ENCODE measurements at places on chromosomes 2 and 18.

DNA sequence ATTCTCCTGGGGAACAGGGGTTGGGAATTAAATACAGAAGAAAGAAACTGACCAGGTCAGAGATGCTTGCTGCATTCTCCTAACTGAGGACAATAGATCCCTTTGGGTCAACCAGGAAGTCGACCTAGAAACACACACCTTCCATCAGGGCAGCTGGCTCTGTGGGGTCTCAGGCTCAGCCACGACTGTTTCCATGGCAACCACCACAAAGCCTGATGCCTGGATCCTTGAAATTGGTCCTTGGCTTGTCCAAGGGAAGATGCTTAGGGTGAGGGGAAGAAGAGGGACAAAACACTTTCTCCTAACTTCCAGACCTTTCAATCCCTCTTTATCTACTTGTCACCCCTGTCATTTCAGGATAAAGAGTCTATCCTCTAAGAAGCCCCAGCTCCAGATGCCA is 194.4 kb downstream of the ALK start:
- H3K4me1 ChIP-seq: peaks cover 2% of the 10 kb centered on the region
- H3K27ac ChIP-seq: no peak overlapping the region
- no peaks in the 10 kb centered on the region for H3K36me3 ChIP-seq
- H3K27me3 ChIP-seq: peaks cover 38% of the 10 kb centered on the region

- H3K27ac ChIP-seq: no peak overlapping the region
- peaks cover 66% of the 10 kb centered on the region for H3K27me3 ChIP-seq
- no peak for DNase-seq
- H3K4me1 ChIP-seq: no peaks in the 10 kb centered on the region
- H3K36me3 ChIP-seq: no peaks in the 10 kb centered on the region
Measured at GRCh38 chr2:70656421-70657010, 102.9 kb upstream of the TGFA start.

DNA sequence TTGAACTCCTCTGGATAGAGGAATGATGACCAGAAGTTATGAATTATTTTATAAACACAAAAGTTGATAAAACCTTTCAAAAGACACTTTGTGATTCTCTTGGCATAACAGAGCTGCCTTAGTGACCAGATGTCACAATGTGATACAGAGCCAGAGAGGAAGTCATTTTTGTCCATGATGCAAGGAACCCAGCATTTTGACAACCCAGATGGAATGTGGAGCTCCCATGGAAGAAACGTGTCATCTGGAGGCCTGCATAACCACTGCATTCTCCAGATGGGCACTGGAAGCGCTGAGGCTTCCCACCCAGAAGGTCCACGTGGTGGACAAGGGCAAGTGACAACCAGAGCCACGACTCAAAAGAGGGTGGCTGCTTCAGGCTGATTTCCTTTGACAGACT is 30.1 kb downstream of the HRH4 start:
- peaks cover 48% of the 10 kb centered on the region for H3K4me1 ChIP-seq
- H3K27me3 ChIP-seq: no peaks in the 10 kb centered on the region
- no peak overlapping the region for H3K4me3 ChIP-seq
- H3K36me3 ChIP-seq: peaks cover 3% of the 10 kb centered on the region
- no peak for DNase-seq
- no peak overlapping the region for H3K27ac ChIP-seq

- no peak overlapping the region for H3K4me3 ChIP-seq
- peaks cover 26% of the 10 kb centered on the region for H3K4me1 ChIP-seq
- no peaks in the 10 kb centered on the region for H3K36me3 ChIP-seq
- peaks cover 12% of the 10 kb centered on the region for H3K27me3 ChIP-seq
- H3K27ac ChIP-seq: no peak overlapping the region
- peak; percentile 21 for DNase-seq
Measured at GRCh38 chr2:196277002-196277401, 105.6 kb upstream of the STK17B start.

DNA sequence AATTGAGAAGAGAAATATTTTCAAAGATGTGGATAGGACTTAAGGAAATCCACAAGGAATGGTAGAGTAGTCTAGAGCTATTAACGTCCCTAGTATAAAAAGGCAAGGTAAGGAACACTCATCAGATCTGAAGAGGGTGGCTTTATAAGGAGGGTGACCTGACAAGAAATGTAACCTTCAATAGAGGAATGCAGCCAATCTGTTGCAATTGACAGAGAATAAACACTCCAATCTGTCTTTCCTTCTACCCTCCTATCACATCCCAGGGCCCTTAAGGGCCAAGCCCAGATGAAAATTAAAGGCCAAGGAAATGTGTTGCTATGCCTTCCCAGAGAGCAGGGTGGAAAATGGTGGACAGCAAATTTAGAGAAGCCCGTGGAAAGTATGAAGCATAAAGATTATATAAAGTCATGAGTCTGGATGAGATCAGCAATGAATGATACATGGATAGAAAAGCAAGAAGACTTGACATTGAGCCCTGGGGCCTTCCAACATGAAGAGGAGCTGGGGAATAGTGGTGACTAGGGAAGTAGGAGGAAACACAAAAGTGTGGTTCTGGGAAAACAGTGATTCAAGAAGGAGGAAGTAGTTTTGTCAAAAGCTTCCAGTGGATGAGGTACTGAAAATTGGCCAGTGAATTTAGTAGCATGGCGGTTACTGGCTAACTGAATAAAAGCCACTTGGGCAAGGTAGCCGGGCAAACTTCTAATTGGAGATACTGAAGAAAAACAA is 270.6 kb upstream of the TANK start:
- DNase-seq: no peak
- no peaks in the 10 kb centered on the region for H3K36me3 ChIP-seq
- no peak overlapping the region for H3K27ac ChIP-seq
- H3K4me3 ChIP-seq: no peak overlapping the region
- H3K27me3 ChIP-seq: no peaks in the 10 kb centered on the region
- H3K4me1 ChIP-seq: no peaks in the 10 kb centered on the region

- H3K27me3 ChIP-seq: no peaks in the 10 kb centered on the region
- H3K36me3 ChIP-seq: no peaks in the 10 kb centered on the region
- H3K27ac ChIP-seq: no peak overlapping the region
- H3K4me3 ChIP-seq: no peak overlapping the region
- H3K4me1 ChIP-seq: no peaks in the 10 kb centered on the region
- no peak for DNase-seq
Measured at GRCh38 chr2:168703926-168704325, 98.5 kb upstream of the NOSTRIN start.

- H3K4me1 ChIP-seq: peaks cover 2% of the 10 kb centered on the region
- no peak overlapping the region for H3K27ac ChIP-seq
- H3K36me3 ChIP-seq: peaks cover 3% of the 10 kb centered on the region
- DNase-seq: no peak
- H3K27me3 ChIP-seq: peaks cover 47% of the 10 kb centered on the region
- no peak overlapping the region for H3K4me3 ChIP-seq
Measured at GRCh38 chr2:127683757-127684156, 8.4 kb upstream of the LIMS2 start.

DNA sequence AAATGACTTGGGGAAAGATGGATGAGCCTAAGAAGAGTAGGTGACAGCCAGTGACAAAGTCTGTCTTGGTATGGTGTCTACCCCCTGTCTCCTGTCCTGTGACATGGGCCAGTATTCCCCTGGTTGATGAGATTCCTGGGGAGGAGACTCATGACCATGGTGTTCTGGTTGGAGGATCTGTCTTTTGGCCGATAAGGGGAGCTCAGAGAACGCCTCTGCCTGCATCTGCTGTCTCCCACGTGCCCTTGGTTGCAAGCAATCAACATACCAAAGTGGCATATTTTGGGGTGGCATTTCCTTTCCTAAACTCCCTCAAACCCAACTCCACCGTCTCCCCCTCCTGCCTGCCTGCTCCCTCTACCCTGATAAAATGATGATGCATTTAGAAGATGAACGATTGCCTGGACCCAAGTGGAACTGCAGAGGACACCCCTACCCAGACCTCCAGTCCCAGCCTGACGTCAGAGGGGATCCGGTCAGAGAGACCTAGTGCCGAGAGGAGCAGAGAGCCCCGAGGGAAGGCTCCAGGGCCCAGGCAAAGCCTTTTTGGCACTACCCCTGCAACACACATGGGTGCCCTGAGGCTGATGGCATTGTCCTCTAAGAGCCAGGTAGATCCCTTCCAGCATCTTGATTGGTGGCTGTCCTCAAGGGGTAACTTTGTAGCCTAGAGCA is 124.2 kb upstream of the MSH6 start:
- no peak overlapping the region for H3K4me3 ChIP-seq
- peaks cover 15% of the 10 kb centered on the region for H3K27me3 ChIP-seq
- DNase-seq: no peak

GRCh38 chr2:20478961-20479360 is 32.1 kb downstream of the RHOB start:
- peaks cover 22% of the 10 kb centered on the region for H3K27me3 ChIP-seq
- no peaks in the 10 kb centered on the region for H3K4me1 ChIP-seq
- no peak for DNase-seq
- no peaks in the 10 kb centered on the region for H3K36me3 ChIP-seq
- no peak overlapping the region for H3K27ac ChIP-seq

GRCh38 chr2:101698014-101698843 is 722 bp downstream of the MAP4K4 start:
- DNase-seq: no peak
- no peaks in the 10 kb centered on the region for H3K27me3 ChIP-seq
- H3K4me1 ChIP-seq: peaks cover 17% of the 10 kb centered on the region
- H3K27ac ChIP-seq: no peak overlapping the region
- H3K36me3 ChIP-seq: peaks cover 14% of the 10 kb centered on the region

GRCh38 chr2:155747531-155747930 is 585.0 kb downstream of the NR4A2 start:
- H3K27ac ChIP-seq: no peak overlapping the region
- H3K27me3 ChIP-seq: no peaks in the 10 kb centered on the region
- no peak for DNase-seq
- H3K4me3 ChIP-seq: no peak overlapping the region

- no peaks in the 10 kb centered on the region for H3K27me3 ChIP-seq
- H3K4me1 ChIP-seq: peaks cover 7% of the 10 kb centered on the region
- H3K4me3 ChIP-seq: no peak overlapping the region
- no peak overlapping the region for H3K27ac ChIP-seq
- DNase-seq: no peak
Measured at GRCh38 chr2:190641469-190641868, 7.4 kb upstream of the NAB1 start.

GRCh38 chr2:30144260-30144659 is 2.5 kb upstream of the YPEL5 start:
- no peaks in the 10 kb centered on the region for H3K27me3 ChIP-seq
- H3K4me3 ChIP-seq: no peak overlapping the region
- peak overlapping the region; percentile 99 for H3K27ac ChIP-seq
- no peak for DNase-seq
- H3K36me3 ChIP-seq: peaks cover 40% of the 10 kb centered on the region

- H3K4me3 ChIP-seq: no peak overlapping the region
- no peak for DNase-seq
- peaks cover 26% of the 10 kb centered on the region for H3K36me3 ChIP-seq
- H3K27me3 ChIP-seq: no peaks in the 10 kb centered on the region
- H3K4me1 ChIP-seq: no peaks in the 10 kb centered on the region
Measured at GRCh38 chr2:171846894-171847293, 47.1 kb downstream of the SLC25A12 start.

GRCh38 chr2:95014126-95014708 is 11.3 kb upstream of the MAL start:
- peaks cover 46% of the 10 kb centered on the region for H3K27me3 ChIP-seq
- peaks cover 3% of the 10 kb centered on the region for H3K4me1 ChIP-seq
- H3K27ac ChIP-seq: no peak overlapping the region
- DNase-seq: no peak
- no peaks in the 10 kb centered on the region for H3K36me3 ChIP-seq
- no peak overlapping the region for H3K4me3 ChIP-seq

DNA sequence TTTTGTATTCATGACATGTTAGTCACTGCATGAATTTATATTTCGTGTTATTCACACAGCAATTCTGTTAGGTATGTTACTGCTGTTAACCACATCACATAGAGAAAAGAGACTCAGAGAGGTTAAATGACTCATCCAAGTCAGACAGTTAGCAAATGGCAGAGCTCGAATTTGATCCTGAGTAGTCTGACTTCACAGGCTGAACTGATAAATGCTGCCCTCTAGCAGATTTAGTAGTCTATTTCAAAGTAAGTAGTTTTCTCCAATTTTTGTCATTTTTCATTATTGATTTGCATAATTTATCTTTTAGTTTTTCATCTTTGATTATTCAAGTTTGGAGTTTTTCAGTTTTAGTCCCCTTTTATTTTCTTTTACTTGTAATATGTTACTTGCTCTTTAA is 58.3 kb downstream of the WDR7 start:
- no peaks in the 10 kb centered on the region for H3K4me1 ChIP-seq
- H3K36me3 ChIP-seq: peaks cover 3% of the 10 kb centered on the region
- H3K4me3 ChIP-seq: no peak overlapping the region
- DNase-seq: peak; percentile 15
- no peak overlapping the region for H3K27ac ChIP-seq

GRCh38 chr2:120873958-120874887 is 138.6 kb downstream of the GLI2 start:
- peaks cover 23% of the 10 kb centered on the region for H3K27me3 ChIP-seq
- H3K27ac ChIP-seq: no peak overlapping the region
- no peaks in the 10 kb centered on the region for H3K36me3 ChIP-seq

- no peaks in the 10 kb centered on the region for H3K36me3 ChIP-seq
- H3K4me3 ChIP-seq: no peak overlapping the region
- peaks cover 10% of the 10 kb centered on the region for H3K27me3 ChIP-seq
- no peak for DNase-seq
- H3K27ac ChIP-seq: no peak overlapping the region
Measured at GRCh38 chr2:240235811-240236210, 95.4 kb upstream of the OTOS start.

GRCh38 chr18:8052237-8052701 is 485.2 kb downstream of the PTPRM start:
- no peaks in the 10 kb centered on the region for H3K27me3 ChIP-seq
- peaks cover 3% of the 10 kb centered on the region for H3K36me3 ChIP-seq
- peak overlapping the region; percentile 34 for H3K4me3 ChIP-seq
- peak overlapping the region; percentile 90 for H3K27ac ChIP-seq
- peaks cover 28% of the 10 kb centered on the region for H3K4me1 ChIP-seq

DNA sequence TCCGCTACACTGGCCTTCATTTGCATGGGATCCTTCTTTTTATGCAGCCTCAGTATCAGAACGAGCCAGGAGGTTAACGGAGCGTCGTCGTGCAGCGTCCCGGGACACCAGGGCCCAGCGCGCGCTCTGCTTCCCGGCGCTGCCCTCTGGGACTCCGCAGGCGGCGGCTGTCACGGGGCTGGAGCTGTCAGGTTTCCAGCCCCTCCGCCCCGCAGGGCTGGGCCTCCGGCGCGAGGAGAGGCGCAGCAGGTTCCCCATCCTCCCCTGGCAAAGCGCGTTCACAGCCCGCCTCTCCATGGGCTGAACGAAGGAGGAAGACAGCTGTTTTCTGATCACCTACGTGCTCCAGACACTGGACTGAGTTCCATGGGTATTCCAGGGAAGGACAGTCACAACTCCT is 12.5 kb upstream of the PAX8 start:
- no peaks in the 10 kb centered on the region for H3K4me1 ChIP-seq
- no peak overlapping the region for H3K4me3 ChIP-seq
- no peaks in the 10 kb centered on the region for H3K36me3 ChIP-seq
- H3K27ac ChIP-seq: no peak overlapping the region
